ENCODE measurements at places on chromosomes 4 and X.

DNA sequence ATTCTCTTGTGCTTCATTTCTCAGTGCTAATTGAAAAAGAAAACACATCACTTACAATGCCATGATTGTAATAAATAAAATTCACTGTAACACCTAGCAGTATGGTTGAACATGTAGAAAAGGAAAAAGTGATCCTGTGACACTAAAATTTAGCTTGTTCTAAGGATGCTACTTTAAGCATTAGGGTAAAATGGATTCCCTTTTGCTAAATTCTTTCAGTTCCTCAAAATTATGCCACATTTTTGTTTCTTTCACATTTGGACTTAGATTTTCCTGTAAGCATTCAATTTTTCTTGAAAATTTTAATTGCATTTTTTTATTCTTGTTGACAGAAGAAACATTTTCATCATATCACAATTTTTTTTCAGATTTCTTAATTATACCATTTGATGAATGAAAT is 19.4 kb downstream of the TET2 start:
- DNase-seq = no peak

GRCh38 chrX:153669901-153670731 is 3.5 kb downstream of the PNCK start:
- DNase-seq = no peak

- DNase-seq = no peak
Measured at GRCh38 chr4:185702147-185702663, 109.8 kb downstream of the SORBS2 start.

DNA sequence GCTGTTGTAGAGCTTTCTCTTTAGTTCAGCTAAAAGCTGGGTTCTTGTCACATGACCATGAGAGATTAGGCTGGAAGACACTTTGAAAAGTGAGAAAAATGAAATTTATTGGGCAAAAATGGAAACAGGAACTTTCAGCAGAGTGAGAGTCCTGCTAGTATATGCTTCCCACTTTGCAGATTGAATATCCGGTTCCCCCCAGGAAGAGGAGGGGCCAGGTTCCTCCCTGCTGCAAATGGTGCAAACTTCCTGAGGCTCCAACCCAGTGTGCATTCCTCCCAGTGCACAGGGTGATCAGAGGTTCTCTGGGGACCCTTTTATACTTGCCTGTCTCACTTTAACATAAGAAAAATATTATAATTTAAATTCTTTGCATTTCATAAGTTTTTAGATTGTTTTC is 119.9 kb upstream of the SPIN4 start:
- DNase-seq = no peak

DNA sequence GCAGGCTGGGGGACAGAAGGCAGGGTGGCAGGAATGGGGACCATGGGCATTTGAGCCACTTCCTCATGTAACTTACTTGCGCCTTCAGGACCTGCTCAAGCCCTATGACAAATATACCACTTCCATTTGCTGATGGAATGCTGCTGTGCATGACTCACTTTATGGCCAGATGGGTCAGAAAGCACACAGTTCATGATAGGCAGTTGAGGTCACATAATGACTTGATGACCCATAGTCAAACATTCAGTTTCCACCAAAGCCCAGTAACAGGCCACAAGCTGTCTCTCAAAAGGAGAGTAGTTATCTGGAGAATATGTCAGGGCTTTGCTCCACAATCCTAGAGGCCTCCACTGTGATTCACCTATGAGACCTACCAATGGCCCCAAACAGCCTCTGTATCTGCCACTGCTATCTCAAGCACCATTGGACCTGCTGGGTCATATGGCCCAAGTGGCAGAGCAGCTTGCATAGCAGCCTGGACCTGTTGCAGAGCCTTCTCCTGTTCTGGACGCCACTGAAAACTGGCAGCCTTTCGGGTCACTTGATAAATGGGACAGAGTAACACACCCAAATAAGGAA is 5.3 kb upstream of the PAPSS1 start:
- DNase-seq = no peak

GRCh38 chrX:9857575-9858474 is 71.6 kb downstream of the SHROOM2 start:
- no peak for DNase-seq

DNA sequence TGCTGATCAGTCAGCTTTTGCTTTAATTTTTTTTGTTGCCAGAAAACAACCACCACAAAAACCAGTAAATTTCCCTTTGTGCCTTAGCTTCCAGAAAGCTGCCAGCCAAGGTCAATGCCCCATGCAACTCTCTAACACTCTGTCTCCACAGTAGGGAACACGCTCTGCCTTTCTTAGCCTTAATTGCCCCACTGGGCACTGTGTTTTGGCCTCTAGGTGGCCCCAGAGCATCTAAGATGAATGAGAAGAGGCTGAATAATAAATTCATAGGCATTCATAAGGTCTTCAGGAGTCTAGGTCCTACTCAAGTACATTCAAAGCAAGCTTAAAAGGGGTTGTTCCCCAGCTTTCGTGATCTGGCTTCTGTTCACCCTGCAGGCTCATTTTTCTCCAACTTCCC is 57.7 kb upstream of the PASD1 start:
- DNase-seq = peak; percentile 3

GRCh38 chr4:98482503-98482846 is 175.9 kb downstream of the TSPAN5 start:
- DNase-seq = no peak

GRCh38 chr4:3871881-3872833 is 106.0 kb downstream of the ADRA2C start:
- DNase-seq = no peak

GRCh38 chr4:13527981-13528820 is 16.1 kb downstream of the NKX3-2 start:
- peak; percentile 56 for DNase-seq

GRCh38 chr4:16125571-16126445 is 42.0 kb upstream of the PROM1 start:
- DNase-seq = no peak

DNA sequence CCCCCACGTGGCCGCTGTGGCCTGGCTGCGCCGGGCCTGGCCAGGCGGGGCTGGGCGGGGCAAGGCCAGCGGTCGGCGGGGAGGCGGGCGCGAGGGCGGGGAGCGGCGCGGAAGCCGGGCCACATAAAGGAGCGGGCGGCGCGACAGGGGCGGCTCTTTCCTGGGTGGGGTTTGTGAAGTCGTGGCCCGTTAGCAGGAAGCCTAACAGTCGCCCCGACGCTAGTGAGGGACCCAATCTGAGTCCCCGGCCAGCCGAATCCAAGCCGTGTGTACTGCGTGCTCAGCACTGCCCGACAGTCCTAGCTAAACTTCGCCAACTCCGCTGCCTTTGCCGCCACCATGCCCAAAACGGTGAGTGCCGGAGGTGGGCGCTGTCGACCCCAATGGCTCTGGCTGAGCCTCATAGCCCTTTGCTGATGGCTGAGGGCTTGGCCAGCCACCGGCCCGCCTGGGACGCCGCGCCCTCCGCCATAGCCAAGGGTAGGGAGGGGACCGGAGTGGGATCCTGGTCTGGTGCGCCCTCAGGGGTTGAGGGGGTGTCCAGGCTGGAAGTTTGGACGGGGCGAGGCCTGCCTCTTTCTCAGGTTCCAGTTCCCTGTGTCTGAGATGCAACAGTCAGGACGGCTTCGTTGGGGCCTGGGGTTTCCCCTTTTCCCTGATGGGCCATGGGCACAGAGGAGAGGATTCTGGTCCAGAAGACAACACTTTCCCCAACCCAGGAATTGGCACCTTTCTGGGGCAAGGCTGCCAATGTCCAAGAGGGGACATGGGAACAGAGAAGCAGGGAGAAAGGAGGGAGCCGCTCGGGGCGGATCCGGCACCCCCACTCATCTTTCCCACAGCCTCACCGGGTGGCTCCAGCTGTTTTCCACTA is at the start of gene MSN:
Gene MSN, plus strand, starts transcription at position 152 of the 874 bp plus-strand sequence. Its CDS starts 188 bp downstream, at position 340.
- peak; percentile 40 for DNase-seq

DNA sequence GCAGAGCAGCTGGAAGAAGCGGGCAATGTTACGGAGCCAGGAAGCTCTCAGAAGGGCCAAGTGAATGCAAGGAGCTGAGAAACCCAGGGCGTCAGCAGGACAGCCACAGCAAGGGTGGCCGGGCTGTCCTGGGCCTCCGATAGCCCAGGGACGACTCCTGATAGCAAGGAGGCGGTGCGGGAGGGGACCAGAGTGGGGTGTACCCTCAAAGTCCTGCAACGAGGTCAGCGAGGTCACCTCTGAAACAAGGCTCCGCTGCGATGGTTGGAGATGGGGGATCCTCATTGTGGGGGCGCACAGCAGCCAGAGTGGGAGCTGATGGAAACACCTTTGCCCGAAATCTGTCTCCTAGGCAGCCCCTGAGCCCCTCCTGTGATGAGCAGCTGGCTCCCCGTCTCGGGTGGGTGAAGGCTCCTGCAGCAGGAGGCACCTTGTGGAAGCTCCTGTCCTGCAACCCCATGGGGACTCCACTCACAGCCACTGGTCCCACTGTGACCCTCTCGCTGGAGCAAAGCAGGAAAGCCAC is 4.3 kb upstream of the CCNQ start:
- no peak for DNase-seq

- DNase-seq = no peak
Measured at GRCh38 chrX:24253030-24253429, 60.8 kb downstream of the SUPT20HL2 start.

- DNase-seq = no peak
Measured at GRCh38 chr4:78622253-78622979, 70.8 kb downstream of the ANXA3 start.

DNA sequence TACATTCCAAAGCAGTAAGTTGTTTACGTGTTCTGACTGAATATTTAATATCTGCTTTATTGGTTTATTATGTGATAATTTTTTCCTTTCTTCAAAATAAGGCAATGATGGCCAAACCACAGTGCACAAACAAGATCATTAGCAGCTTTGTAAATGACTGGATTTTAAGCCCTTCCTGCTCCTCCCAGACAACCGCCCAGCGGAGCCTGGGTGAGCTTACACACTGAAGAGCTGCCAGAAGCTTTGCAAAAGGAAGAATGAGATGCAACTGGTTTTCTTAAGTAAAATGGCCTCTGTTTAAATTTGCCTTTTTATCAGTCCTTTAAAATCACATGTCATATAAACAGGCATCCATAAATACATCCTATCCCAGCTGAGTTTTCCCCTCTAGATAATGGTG is 52.2 kb downstream of the SPARCL1 start:
- DNase-seq = no peak

DNA sequence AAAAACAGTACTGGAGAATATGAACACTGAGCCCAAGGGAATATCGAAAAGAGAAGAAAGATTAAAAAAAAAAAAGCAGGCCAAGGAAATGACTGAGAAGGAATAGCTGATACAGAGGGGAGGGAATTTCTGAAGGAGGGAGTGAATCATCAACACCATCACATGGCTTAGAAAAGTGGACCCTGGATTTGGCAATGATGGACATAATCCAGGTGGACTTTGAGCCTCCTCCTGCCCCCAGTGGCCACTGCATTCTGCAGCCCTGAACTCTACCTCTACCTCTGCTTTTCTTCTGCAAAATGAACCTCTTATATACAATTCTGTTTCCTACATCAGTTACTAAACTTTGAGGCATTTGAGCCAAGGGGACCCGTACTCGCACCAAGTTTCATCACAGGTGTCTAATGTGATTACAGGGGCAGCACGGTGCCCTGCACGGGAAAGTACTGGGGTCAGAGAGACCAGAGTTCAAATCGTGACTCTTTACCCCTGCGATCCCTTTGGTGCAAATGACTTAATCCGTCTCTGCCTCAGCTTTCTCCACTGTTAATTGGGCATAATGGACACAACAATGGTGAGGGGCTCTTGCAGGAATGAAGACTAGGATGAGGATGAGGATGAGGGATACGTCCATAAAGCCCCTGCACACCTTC is 1.1 kb downstream of the OCIAD2 start:
- no peak for DNase-seq

DNA sequence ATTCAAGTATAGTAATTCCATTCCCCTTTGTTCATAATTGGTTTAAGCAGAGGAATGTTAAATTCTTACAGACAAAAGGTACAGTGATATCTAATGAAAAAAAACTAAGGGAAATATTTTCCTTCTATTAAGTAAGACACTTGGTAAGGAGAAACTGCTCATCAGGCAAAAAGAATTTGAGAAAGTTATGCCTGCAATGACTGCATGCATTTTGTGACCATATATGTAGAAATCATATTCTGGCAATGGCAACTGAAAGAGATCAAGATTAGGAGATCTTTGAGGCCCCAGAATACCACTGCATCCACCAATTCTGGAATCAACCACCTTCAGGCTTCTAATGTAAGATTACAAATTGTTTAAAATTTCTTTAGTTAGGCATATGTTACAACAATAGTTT is 364.8 kb downstream of the PCDH10 start:
- no peak for DNase-seq

DNA sequence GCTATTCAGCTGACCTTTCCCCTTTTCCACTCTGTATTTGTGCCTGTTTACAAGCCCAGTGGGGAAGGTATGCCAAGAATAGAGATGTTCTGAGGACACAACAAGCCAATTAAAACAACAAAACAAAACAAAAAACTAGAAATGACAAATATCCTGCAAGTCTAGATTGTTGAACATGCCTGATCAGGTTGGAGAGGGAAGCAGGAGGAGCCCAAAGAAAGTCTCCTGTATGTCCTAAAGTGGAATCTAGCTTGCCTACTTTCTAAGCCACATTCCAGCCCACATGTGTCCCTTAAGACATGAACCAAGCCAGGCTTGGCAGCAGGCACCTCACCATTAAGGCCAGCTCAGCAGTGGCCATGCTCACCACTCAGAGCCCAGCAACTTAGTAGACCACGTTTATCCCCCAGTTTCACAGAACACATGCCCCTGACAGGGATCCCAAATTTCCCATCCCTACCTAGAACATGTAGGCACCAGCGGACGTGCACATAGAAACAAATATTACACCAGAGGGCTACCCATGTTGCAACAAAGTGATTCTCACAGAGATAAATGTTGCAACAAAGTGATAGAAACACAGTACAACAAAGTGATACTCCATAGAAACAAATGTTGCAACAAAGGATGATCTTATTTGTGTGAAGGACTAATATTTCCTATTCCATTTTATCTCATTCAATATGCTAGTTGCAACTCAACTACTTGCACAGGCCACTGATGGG is 48.3 kb downstream of the CD99L2 start:
- no peak for DNase-seq

DNA sequence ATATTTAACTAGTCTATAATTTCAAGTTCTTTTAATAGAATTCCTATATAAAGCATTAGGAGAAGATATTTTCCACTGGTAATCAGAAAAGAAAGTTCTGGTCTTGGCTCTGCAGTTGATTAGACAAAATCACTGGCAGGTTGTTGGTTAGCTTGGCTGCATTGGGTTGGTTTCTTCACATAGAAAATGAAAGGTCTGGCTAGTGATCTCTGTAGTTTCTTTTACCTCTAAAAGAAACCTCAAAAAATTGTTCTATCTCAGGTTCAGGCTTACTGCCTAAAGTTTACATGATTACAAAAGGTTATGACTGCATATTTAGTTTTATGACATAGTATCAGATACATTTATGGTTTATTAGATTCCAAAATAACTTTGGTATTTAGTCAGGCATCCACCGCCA is 95.8 kb upstream of the NAP1L5 start:
- DNase-seq = no peak

DNA sequence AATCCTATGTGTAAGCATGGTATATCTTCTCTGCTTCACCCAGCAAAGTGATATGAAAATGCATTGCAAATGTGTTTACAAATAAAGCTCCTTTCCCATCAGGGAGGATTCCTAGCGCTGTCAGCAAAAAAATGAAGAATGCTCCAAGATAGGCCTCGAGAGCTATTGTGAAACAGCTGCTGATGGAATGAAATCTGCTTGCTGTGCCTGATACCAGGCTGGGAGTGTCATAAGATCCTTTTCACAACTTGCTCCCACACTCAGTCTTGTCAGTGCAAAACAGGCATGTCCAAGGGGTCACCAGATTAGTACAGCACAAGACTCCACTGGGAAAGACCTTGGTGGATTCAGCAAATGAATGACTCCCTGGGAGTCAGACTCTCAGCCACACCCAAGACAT is 34.1 kb downstream of the HNRNPH2 start:
- no peak for DNase-seq

Measured in GM12891 (cell line).